ENCODE measurements at places on chromosomes 7 and 10.

- no peak for DNase-seq
These were observed 40.9 kb upstream of the MET start for GRCh38 chr7:116630932-116631671.

- no peak for DNase-seq
These were observed 901.7 kb downstream of the KCNMA1 start for GRCh38 chr10:76735866-76736265.

DNA sequence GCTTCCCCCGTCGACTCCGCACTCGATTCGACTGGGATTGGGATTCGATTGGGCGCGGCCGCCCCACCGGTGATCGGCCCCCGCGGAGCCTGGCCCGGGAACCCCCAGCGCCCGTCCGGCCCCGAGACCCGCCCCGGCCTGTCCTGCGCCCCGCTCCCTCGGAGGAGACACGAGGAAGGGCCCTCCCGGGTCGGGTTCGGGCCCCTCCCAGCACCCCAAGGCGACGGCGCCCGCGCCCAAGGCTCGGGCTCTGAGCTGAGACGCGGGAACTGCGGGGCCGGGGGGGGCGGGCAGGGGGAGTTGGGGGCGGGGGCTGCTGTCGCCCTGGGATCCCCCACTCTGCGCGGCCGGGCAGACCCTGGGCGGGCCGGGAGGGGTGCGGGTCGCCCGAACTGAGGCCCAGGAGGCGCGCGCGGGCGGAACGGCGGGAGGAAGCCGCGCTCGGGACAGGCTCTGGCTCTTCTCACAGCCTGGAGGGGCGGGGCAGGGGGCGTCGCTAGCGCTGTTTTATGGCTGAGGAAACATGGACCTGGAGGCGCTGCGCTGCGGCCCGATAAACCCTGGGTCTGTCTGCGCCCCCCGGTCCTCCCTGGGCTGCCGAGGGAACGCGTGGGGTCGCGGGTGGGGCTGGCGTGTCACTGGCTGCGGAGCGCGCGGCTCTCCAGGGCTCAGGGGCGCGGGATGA, 1.7 kb upstream of the NKX6-2 start:
- DNase-seq = no peak

DNA sequence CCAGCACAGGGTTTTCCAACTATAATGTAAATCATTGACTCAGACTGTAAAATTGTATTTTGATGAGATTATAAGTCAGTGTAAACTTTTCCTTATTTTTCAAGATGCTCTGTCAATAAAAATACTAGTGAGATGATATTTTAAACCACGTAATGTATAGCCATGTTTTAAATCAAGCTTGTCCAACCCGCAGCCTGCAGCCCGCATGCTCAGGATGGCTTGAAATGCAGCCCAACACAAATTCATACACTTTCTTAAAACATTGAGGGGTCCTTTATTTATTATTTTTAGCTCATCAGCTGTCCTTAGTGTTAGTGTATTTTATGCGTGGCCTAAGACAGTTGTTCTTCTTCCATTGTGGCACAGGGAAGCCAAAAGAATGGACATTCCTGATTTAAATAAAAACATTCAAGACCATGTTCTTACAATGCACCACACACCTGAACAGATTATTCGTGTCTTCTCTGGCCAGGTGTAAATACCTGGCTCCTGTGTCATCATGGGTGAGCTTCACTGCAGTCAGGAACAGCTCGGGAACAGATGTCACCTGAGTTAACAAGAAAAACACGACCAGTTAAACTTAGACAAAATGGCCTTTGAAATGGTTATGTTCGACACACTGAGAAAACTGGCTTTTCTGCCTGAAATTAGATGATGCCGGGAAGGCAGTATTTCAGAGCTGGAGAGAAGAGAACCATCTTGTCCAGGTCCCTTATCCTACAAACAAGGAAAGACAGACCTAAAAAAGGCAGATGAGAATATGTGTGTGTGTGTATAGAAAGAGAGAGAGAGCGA, 5.9 kb downstream of the PITRM1 start:
- DNase-seq = no peak

- peak; percentile 80 for DNase-seq
These were observed 12.2 kb upstream of the REPIN1 start for GRCh38 chr7:150356265-150356897.

DNA sequence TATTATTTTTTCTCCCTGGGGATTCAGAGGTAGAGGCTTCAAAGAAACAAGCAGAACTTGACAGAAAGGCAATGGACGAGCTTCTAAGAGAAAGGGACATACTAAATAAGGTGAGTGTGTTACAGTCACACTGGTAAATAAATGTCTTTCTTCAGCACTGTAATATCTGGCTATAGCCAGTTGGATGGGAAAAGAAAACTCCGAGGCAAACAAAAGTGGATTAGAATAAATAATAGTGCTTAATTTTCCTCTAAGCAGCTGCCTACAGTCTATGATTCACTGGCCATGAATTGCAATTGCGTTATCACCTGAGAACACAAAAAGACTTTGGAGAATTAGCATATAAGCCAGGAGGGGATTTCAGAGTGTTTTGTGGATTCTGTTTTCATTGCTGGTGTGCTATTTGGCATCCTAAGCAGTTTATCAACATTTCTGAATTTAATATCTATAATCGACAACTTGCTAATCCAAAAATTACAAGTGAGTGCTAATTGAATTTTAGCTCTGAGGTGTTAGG, 23.2 kb downstream of the CFAP58 start:
- no peak for DNase-seq

GRCh38 chr7:112538726-112539255, 58.0 kb downstream of the LSMEM1 start:
- no peak for DNase-seq

- DNase-seq = no peak
These were observed 227.2 kb downstream of the MTERF1 start for GRCh38 chr7:91653286-91653685.

DNA sequence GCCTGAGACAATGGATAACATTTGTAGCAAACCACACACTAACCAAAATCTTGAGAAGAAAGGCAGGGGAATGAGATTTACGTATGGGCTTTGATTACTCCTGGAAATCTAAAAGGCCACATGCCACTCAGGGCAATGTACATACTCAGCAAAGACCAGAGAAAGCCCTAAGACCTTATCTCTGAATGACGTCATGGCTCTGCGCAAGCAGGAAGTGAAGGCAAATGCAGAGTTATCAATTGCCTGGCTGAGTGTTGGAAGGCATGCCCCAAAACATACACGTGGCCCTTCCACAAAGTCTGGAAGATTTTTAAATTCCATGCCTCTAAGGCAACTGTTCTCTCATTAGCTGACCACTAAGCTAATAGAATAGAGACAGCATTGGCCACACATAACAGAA, 90.9 kb upstream of the NRBF2 start:
- DNase-seq = no peak

- no peak for DNase-seq
These were observed 101.8 kb upstream of the WAC start for GRCh38 chr10:28431139-28431538.

DNA sequence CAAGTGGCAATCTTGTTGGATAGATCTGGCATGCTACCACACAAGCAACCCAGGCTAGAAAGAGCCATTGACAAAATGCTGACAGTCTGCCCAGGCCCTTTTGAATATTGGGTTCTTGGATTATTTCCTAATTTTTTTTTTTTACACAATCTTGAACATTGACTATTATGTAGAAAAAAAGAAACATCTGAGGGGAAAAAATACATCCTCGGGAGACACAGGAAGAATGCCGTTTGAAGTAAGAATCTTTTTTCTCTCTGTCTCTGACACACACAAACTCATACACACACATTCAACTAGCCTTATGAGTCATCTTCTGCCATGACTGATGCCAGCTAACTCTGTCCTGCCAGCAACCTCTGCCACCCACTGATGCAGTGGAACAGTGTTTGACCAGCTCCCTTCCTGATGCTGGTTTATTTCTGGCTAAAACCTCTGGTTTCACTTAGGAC, 47.2 kb downstream of the SORBS1 start:
- no peak for DNase-seq

- DNase-seq = no peak
These were observed 41.9 kb downstream of the MKI67 start for GRCh38 chr10:128084364-128084763.

GRCh38 chr7:67493366-67493765, 496.7 kb downstream of the TYW1 start:
- DNase-seq = no peak
